CD4-positive, alpha-beta T cell treated with Interleukin-15 for 4 hours (primary cell): ENCODE measurements at places on chromosomes 2 and 18.

DNA sequence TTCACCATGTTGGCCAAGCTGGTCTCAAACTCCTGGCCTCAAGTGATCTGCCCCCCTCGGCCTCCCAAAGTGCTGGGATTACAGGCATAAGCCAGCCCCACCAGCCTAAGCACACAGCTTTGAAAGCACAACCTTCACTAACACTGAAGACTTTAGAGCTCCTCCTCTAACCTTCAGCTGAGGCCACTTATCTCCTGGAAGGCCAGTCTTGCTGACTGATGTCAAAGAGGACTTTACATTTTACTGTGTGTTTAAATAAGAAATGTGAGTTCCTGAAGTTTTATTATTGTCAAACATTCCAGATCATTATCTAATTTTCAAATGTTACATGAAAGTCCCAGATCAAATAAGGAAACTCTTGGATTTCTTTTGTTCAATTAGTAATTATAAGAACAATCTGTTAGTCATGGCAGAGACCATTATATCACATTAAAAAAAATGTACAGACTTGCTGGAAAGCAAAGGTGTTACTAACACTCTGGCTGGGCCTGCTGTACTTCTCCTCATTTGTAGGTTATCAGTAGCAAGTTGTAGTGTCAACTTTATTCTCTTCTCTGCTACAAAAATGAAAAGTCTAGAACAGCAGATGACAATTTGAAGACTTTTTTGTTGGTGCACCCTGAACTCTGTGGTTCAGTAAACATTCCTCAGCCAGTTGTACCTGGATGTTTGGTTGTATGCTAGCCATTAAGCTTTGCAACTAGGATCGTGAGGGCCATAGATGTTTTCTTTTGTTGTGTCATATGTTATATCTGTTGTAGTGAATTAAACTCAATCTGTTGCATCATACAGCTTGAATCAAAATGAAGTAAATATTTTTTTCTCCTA lies 80.0 kb downstream of the AOX1 start:
- no peak for DNase-seq

GRCh38 chr2:218889937-218890336 lies 9.3 kb downstream of the WNT10A start:
- DNase-seq = no peak

DNA sequence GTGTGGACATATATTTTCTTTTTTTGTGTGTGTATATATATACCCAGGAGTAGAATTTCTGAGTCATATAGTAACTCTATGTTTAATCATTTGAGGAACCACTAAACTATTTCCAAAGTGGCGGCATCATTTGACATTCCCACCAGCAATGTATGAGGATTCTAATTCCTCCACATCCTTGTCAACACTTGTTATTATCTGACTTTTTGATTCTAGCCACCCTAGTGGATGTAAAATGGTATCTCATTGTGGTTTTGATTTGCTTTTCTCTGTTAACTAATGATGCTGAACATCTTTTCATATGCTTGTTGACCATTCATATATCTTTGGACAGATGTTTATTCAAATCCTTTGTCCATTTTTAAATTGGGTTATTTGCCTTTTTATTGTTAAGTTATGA lies 120.3 kb downstream of the TGFA start:
- no peak for DNase-seq

GRCh38 chr2:172342611-172343010 lies 84.8 kb upstream of the ITGA6 start:
- no peak for DNase-seq

DNA sequence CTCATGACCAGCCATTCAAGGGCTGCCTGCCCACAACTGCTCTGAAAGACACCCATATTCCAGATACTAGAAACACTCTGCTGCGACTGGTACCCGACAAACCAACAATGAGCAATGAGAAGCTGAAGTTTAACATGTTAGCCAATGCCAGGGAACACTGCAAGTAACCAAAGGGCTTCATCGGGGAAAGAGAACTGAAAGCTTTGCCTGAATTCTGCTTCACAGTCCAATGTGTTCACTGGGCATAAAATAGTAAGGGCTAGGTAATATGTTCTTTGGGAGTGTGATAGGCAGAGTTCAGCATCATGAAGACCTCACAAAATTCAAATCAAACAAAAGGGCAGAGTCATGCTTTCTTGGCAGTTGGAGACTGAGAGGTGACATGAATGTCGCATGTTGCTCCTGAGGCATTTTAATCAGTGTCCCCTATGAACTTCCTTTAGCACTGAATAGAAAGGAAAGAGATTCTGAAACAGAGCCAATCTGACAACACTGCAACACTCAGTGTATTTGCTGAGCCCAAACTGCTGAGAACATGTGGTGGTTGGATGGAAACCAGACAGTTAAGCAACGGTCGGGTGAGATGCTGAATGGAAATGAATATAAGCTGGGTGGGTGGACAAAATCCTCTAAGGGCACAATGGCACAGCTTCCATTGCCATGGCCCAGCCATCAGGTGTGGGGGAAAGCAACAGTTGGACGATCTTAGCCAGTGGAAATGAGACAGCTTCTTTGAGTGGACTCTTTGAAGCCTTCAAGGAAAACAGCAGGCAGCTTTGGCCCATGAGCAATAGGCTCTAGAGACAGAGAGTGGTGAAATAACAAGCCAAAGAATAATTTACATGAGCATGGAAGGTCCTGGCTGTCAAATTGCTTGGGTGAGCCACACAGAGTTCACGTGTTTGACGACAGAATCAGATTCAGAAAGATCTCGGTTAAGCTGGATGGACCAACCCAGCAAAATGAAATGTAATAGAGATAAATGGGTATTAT lies 277.5 kb downstream of the AFF3 start:
- DNase-seq = no peak

DNA sequence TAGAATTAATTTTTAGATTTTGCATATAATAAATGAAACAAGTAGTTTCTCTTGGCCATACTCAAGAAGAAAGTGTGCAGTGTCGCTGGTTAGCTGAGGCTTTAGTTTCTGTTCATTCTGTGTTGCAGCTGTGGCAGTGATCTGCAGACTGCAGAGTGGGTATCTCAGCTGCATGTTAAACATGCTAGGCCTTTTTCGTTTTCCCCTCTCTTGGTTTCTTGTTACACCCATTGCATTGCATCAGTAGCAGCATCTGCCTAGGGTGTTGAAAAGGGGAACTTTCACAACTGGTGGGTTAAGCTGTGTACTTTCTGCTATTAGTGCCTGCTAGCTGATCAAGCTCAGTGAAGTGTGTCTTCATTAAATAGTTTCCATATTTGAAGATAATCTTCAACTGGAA lies 51.3 kb downstream of the ACSL3 start:
- no peak for DNase-seq

GRCh38 chr2:98808546-98808945 lies 77.6 kb upstream of the MGAT4A start:
- DNase-seq = no peak

- no peak for DNase-seq
Measured at GRCh38 chr2:23412556-23413155, 27.7 kb downstream of the KLHL29 start.

GRCh38 chr2:201680743-201681142 lies 17.7 kb downstream of the MPP4 start:
- no peak for DNase-seq

- DNase-seq = peak; percentile 35
Measured at GRCh38 chr2:42974721-42975717, 182.6 kb upstream of the HAAO start.

- no peak for DNase-seq
Measured at GRCh38 chr18:39365836-39366485, 1800.4 kb upstream of the CELF4 start.

- no peak for DNase-seq
Measured at GRCh38 chr2:42835577-42836371, 43.4 kb upstream of the HAAO start.

DNA sequence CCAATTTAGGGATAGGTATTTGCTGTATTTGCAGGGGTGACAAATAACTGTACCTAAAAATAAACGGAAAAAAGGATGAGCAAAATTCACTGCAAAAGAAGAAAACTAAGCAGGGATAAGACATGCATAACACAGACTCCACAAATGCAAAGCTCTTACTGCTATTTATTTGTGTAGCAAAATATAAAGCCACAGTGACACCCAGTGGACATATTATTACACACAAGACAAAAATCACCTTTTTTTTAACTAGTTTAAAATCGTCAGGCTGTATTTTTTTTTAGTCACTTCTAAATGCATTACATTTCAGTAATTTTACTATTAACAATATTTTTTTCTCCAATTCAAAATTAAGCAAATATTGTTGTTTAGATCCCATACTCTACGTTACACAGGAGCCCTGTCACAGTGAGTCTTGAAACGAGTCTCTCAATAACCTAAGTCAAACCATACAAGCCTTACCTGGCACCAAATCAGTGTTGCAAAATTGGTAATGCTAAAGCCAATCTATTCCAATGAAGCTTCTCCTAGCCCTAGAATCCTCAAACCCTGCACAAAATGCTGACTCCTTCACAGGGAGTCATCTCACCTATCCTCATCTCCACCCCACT lies 23.7 kb downstream of the METTL4 start:
- peak; percentile 45 for DNase-seq

- DNase-seq = no peak
Measured at GRCh38 chr2:218983263-218983933, 1.6 kb downstream of the FEV start.

DNA sequence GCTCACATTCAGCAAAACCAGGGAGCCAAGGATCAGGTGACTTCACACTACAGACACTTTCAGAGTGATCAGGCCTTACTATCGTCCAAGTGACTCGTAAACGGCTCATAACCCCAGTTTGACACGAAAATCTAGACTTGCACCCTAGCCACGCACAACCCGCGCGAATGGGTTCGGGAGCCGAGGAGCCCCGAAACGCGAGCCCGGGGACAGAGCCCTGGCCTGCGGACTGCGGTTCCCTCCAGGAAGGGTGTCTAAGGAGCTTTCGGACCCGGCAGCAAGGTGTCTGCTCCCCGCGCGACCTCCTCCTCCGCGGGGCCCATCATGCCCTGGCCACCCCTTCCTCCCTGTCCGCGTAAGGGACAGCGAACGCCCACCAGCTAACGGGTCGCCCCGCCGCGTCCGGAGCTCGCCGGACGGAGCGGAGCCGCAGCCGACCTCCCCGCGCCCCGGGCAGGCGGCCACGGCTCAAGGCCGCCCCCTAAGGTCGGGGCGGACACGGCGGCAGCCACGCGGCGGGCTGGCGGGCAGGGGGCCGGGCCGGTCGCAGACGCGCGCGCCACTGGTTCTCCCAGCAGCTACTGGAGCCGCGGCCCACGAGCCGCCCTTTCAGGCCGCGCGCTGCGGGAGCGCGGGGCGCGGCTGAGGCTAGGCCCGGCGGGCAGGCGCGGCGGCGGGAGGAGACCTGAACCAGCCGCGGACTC lies 575 bp downstream of the ATL2 start:
- peak; percentile 43 for DNase-seq

- no peak for DNase-seq
Measured at GRCh38 chr18:11880586-11881304, 27.4 kb downstream of the MPPE1 start.

- DNase-seq = no peak
Measured at GRCh38 chr2:230797515-230798495, 66.9 kb upstream of the ITM2C start.

DNA sequence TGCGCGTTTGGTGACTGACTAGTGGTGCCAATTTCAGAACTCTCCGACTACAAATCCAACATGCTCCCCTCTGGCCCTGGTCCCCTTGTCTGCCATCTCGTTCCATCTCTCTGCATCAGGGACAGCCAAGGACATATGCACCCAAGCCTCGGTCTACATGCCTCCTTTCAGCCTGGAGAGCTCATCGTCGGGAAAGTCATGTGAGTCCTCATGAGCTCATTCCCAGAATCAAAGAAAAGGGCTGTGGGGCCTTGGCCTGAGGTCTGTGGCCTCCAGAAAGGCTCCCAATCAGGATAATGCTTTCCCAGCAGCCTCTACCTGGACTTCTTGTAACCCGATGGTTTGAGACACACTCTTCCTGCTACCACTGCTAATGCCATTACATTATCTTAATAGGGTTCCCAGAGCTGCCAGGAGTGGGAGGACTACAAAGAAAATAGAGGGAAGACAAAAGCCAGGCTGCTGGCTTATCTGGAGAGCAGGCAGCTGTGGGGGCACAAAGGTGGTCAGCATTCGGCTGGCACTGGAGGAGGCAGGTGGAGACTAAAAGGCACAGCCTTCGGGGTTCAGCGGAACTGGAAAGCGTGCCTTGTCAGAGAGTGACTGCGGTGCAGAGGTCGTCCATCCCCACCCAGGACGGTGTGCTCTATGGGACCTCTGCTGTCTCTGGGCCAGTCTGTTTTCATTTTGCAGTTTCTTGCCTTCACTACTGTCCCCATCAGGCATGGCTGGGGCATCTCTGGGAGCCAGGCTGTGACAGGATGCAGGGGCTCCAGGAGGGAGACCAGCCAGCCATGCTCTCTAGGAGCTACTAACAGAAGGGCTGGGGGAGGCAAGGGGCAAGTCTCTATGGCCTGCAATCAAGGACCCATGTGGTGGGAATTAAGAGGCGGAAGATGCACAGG lies 104.4 kb upstream of the SMAD2 start:
- DNase-seq = no peak

DNA sequence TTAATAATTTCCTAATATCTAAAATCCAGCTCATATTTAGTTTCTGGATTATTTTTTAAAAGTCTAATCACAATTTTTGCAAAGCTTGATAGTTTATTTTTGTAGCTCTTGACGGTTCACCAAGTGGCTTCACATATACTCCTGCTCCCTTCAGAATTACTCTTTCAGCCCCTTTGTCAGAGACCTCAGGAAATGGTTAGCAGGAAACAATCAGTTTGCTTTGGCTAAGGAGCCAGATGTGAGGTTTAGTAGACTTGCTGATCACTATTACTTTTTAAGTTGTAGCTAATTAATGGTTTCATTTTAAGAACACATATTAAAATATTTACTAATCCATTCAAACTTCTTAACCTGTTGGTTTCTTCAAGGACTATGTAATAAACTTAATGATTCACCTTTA lies 2.3 kb downstream of the RBBP8 start:
- DNase-seq = no peak

GRCh38 chr18:8562070-8562469 lies 47.2 kb upstream of the RAB12 start:
- no peak for DNase-seq

- DNase-seq = no peak
Measured at GRCh38 chr2:231117922-231118613, 6.8 kb downstream of the HTR2B start.
